ENCODE measurements at places on chromosomes 2 and 18.
A peak's percentile ranks its signal among the peaks of the same experiment; 100 is the strongest.

DNA sequence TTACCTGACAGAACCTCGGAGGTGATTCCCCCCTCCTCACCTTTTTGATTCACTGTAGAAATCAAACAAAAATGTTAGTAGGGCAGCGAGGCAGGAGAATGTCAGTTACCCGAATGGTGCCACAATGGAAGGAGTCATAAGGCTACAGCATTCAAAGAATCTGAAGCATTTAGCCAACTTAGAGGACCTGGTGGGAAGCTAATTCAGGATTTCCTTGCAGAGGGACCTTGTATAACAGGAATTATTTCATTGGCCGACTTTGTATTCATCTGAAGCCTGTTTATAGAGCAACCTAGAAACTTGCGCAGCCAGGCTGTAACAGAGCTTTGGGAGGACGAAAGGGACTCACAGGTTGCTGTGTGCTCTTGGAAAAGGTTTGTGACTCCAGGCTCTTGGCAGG lies 129.1 kb upstream of the MMADHC start:
- DNase-seq, result no peak

- no peak for DNase-seq
These were observed 228.3 kb downstream of the TWIST2 start for GRCh38 chr2:239075918-239076758.

- DNase-seq, result no peak
These were observed 18.8 kb downstream of the SP100 start for GRCh38 chr2:230434677-230435324.

- DNase-seq, result no peak
These were observed 3.8 kb downstream of the C2orf92 start for GRCh38 chr2:97673182-97673914.

DNA sequence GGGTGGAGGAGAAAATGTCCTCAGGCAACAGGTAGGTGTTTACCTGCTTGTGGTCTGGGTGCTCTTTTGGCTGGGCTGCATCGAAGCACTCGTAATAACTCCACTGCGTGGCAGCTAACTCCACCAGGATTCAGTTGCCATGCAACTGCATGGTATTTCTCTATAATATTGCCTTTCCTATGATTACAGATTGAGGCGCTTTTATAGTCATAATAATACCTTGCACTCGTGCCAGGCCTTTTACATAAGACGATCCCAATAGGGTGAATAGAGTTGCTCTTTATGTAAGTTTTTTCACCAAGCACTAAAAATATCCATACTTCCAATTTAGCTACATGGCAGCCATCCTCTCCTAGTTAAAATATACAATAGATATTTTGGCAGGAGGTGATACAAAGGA lies 19.7 kb upstream of the NYAP2 start:
- no peak for DNase-seq

DNA sequence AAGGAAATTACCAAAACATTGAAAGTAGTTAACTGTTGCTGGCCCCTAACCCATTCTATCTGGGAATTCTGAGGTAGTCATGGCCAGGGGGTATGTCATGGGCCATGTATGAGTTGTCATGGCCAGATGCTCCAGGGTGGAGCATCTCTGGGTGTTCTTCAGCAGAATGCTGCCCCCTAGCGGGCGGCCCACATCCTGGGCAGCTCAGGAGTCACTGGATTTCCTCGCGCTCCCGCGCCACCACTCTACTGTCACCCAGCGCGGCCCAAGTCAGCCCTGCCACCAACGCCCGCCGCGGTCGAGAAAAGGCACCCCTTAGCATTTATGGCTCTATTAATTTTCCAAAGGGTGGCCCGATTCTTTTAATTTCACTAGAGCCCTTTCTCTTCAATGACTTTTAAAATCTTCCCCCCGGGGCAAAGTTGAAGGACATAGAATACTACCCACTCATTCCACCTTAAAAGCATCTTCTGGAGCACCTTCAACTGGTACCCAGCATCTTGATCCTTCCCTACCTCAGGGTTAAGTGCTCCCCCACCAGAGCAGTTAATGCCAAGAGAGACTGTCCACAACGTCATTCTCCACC lies 41.6 kb downstream of the PKDCC start:
- DNase-seq, result peak; percentile 83

- DNase-seq, result no peak
These were observed 13.7 kb downstream of the RAPGEF4 start for GRCh38 chr2:172749388-172749787.

DNA sequence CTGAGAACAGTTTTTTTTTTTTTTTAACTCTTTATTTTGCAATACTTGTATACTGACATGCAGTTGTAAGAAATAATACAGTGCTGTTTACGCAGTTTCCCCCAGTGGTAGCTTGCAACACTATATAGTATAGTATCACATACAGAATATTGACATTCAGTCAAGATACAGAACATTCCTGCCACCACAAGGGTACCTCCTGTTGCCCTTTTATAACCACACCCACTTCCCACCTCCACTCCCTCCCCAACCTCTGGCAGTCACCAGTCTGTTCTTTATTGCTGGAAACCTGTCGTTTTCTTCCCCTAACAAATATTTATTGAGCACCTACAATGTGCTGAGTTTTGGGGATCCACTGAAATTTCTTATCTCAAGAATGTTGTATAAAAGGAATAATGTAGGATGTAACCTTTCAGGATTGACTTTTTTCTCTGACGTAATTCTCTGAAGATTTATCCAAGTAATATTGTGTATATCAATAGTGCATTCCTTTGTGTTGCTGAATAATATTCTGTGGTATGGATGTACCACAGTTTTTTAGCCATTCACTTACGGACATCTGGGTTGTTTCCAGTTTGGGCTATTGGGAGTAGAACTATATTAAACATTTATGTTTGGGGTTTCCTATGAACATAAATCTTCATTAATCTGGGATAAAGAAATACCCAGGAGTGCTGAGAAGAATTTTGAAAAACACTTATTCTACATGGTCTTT lies 51.4 kb upstream of the EML6 start:
- DNase-seq, result no peak

- DNase-seq, result no peak
These were observed 6.3 kb downstream of the RND3 start for GRCh38 chr2:150480971-150481830.

DNA sequence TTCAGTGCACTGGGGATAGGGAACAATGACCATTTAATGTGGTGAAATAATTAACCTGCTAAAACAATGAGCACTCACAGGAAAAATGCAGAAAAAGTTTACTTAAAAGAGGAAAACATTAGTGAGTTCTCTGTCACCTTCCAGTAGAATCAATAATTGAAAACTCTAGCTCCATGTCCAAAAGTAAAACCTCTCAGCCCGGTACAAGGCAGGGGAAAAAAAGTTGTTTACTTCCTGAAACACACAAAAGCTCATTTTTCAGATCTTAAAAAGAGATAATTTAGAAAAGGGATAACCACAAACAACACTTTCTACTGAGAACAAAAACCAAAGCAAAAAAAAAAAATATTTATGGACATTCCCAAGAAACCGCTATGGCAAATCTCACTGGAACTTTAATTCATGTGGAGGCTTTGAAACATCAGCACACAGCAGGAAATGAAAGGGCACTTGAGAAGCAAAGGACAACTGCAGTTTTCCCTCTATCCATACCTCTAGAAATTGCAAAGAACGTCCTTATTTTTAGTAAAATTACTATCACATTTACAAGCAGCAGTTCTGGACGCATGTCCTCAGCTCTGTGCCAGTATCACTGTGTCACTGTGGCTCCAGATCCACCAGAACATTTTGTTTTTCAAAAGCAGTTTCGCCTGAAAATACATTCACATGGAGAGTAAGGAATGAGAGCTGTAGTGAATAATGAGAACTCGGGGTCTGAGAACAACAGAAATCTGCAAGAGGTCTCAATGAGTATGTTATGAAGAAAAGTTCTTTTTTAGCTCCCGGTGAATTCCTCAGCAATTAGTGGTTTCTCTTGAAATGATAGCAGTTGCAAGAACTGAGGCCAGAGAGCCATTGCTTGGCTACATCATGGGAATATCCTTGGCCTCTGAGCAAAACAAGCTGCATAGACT lies 44.7 kb upstream of the DNAH7 start:
- no peak for DNase-seq

GRCh38 chr2:138596403-138596802 lies 94.8 kb downstream of the SPOPL start:
- no peak for DNase-seq

- no peak for DNase-seq
These were observed at the start of gene B4GALT6 for GRCh38 chr18:31684279-31685096. Gene B4GALT6, minus strand, starts transcription at chr18:31684581. Its CDS starts 155 bp downstream, at chr18:31684426.

DNA sequence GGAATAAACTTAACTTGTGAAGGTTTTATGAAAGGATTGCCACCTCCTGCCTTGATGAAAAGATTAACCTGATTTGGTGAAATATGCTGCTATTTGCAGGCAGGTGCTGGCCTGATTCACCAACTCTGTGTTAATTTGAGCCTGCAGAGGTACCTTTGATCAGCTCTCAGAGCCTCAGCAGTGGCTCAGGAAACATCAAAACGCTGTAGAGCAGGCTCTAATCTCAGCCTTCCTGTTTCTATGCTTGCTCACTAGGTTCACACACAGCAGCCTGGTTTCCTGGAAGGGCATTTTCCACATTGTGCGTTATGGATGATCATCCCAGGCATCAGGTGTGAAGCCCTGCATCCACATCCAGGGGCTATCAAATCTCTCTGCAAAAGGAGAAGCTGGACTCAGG lies 16.9 kb downstream of the TGIF1 start:
- DNase-seq, result no peak

GRCh38 chr18:80183273-80184050 lies 63.9 kb downstream of the PARD6G start:
- DNase-seq, result no peak

GRCh38 chr18:51054764-51055163 lies 24.8 kb downstream of the SMAD4 start:
- no peak for DNase-seq

- DNase-seq, result no peak
These were observed 574.3 kb upstream of the POU3F3 start for GRCh38 chr2:104279646-104280045.

- DNase-seq, result no peak
These were observed 88.0 kb downstream of the TPO start for GRCh38 chr2:1501038-1501851.

DNA sequence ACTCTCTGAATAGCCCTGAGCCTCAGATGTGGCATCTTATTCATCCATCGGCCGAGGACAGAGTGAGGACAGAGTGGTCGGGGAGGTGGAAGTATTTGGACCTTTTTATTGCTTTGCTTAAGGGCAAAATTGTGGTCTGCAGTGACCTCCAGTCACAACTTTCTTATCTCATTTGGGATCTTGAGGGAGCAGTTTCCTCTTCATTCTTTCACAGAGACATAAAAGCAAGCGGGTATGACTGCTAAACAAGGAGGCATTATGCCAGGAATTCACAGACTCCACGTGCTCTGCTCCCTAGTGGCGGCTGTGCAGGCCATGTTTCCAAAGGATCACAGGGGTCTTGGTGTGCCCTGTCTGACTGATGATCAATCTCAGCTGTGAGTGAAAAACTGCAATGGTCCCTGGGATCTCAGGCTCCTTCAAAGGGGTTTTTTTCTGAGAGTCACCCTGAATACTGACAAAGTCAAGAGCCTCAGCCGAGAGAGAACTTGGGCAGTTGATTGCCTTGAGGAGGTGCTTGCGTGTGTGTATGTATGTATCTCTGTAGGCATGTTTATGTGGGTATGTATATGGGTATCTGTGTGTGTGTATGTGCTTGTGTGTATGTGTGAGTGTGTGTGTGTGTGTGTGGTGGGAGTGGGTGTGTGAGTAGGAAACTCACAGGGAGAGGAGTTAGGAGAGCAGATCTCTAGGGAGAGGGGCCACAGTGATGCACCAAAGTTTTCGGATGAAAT lies 47.7 kb downstream of the RAPGEF4 start:
- DNase-seq, result peak; percentile 76

- DNase-seq, result peak; percentile 34
These were observed 211.6 kb downstream of the TRIB2 start for GRCh38 chr2:12928197-12928774.

Data from HTR-8/SVneo (cell line).